Erythroblast (primary cell): ENCODE measurements at places on chromosomes 2 and 18.

DNA sequence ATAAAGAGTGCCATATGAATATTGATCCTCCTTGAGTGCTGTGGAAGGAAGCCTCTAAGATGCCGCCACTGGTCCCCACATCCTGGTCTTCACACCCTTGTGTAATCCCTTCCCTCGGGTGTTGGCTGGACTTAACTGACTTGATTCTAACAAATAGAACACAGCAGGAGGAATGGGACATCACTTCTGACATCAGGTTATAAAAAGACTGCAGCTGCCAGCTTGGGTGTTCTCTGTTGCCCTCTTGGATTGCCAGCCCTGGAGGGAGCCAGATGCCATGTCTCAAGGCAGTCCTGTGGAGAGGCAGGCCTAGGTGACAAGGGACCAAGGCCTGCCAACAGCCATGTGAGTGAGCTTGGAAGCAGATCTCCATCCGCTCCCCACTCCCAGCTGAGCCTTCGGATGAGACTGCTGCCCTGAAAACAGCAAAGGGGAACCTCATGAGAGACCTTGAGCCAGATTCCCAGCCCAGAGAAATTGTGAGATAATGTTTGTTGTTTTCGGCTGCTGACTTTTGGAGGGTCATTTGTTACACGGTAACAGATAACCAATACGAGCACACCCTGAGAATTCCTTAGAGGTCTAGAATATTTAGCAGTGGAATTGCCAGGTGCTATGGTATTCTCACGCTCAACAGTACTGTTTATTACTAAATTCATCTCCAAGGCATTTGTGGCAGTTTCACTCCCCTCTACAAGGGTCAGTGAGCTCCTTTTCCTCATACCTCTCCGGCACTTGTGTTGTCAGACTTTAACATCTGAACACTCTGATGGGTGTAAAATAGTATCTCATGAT is 32.5 kb downstream of the HPCAL1 start:
- DNase-seq: no peak

- no peak for DNase-seq
Measured at GRCh38 chr2:21371499-21372003, 247.8 kb downstream of the TDRD15 start.

- no peak for DNase-seq
Measured at GRCh38 chr2:125471963-125472362, 1184.0 kb upstream of the GYPC start.

- no peak for DNase-seq
Measured at GRCh38 chr2:197297772-197298318, 12.7 kb downstream of the ANKRD44 start.

- no peak for DNase-seq
Measured at GRCh38 chr2:26994983-26995382, 24.5 kb downstream of the MAPRE3 start.

DNA sequence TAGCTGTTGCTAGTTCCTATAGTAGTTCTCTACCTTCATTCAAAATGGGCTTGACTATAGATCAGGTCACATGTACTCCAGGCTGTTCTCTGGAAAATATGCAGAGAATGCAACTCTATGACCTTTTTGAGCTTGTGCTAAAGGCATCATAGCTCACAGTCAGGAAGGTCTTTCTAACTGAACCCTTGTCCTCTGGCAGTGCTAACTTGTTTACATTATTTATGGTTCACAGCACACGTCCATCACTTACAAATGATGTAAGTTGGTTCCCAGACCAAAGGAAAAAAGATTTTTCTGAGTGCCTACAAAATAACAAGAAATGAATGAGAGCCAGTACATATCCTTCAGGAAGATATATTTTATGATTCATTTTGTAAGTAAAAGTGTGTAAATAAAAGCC is 236.1 kb downstream of the GCA start:
- no peak for DNase-seq

GRCh38 chr2:68420254-68420910 is 46.7 kb downstream of the FBXO48 start:
- peak; percentile 86 for DNase-seq
